ENCODE measurements at places on chromosomes 13 and 19.

GRCh38 chr19:3440082-3440481 is 40.2 kb downstream of the SMIM24 start:
- H3K4me1 ChIP-seq: no peaks in the 10 kb centered on the region
- H3K27ac ChIP-seq: no peak overlapping the region
- no peaks in the 10 kb centered on the region for H3K27me3 ChIP-seq
- no peak for DNase-seq
- no peak overlapping the region for H3K4me3 ChIP-seq

- peaks cover 26% of the 10 kb centered on the region for H3K4me1 ChIP-seq
- no peak for DNase-seq
- peak overlapping the region; percentile 66 for H3K4me3 ChIP-seq
- no peaks in the 10 kb centered on the region for H3K36me3 ChIP-seq
- no peaks in the 10 kb centered on the region for H3K27me3 ChIP-seq
- peak overlapping the region; percentile 91 for H3K27ac ChIP-seq
These were observed 5.0 kb downstream of the RNF225 start for GRCh38 chr19:58400316-58400915.

DNA sequence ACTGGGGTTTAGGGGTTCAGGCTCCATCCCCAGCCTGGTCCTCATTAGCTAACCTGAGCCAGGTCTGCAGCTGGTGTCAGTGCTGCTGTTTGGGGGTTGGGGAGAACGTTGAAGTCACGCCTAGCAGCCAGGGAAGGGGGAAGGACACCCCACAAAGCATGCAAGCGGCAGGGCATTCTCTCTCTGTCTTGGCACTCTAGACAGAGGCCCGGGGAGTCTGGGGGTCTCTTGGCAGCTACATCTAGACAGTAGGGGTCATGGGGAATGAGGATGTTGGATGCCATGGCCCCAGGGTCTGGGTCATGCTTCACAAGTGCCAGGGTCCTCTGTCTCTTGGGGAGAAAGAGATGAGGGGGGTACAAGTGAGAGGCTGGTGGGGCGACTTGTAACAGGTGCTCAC is 2.6 kb downstream of the ERICH4 start:
- no peaks in the 10 kb centered on the region for H3K36me3 ChIP-seq
- H3K27me3 ChIP-seq: no peaks in the 10 kb centered on the region
- no peak for DNase-seq
- H3K27ac ChIP-seq: no peak overlapping the region
- H3K4me1 ChIP-seq: no peaks in the 10 kb centered on the region
- H3K4me3 ChIP-seq: no peak overlapping the region

DNA sequence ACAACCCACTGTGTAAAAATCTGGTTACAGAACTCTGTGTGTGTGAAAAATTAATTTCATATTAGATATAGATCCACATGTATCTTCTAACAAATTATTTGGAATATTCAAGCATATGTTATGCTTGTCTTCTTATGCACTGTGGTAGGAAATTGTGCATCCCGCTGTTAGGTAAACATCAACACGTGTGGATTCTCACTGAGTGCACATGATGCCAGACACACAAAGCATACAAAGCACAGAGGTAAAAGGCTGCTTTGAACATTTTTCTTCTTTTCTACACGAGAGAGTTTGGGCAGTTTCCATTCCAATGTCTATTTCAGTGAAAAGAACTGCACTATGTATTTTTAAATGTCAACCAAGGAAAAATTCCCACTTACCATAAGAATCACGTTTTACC is 354.9 kb downstream of the PCDH9 start:
- no peak overlapping the region for H3K4me3 ChIP-seq
- no peaks in the 10 kb centered on the region for H3K4me1 ChIP-seq
- no peak overlapping the region for H3K27ac ChIP-seq
- H3K27me3 ChIP-seq: no peaks in the 10 kb centered on the region
- no peak for DNase-seq

DNA sequence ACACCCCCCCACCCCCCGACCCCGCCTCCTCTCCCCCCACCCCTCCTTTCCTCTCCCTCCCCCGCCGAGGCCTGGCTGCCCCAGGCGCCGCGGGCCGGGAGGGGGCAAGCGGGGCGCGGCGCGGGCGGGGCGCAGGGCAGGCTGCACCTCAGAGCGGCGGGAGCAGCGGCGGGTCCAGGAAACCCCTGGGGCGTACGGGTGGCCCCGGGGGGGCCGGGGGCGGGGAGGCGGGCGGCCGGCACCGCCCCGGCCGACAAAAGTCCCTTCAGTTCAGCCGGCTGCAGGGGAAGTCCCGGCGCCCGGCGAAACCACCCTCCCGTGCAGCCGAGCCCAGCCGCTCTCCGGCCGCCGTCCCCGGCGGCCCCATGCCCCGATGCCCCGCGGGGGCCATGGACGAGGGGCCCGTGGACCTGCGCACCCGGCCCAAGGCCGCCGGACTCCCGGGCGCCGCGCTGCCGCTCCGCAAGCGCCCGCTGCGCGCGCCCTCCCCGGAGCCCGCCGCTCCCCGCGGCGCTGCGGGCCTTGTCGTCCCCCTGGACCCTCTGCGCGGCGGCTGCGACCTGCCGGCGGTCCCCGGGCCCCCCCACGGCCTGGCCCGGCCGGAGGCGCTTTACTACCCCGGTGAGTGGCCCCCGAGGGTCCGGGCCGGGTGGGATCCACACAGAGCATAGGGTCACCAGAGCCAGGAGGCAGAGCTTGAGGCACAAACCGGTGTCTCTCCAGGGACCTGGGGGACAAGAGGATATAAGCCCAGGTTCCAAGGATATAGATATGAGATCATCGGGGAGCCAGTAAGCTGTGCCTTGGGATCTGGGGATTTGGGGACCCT is at the start of gene BCL3:
Gene BCL3 (plus strand): TSS at position 283 of the 829 bp plus-strand sequence. CDS start 83 bp downstream, at position 366.
- no peak for DNase-seq
- H3K36me3 ChIP-seq: no peaks in the 10 kb centered on the region
- H3K4me3 ChIP-seq: peak within 1 kb of the TSS; percentile 68
- H3K27ac ChIP-seq: peak within 1 kb of the TSS; percentile 89
- H3K27me3 ChIP-seq: no peaks in the 10 kb centered on the region
- H3K4me1 ChIP-seq: peaks cover 38% of the 10 kb centered on the region

- H3K27ac ChIP-seq: no peak overlapping the region
- H3K27me3 ChIP-seq: peaks cover 3% of the 10 kb centered on the region
- H3K4me3 ChIP-seq: no peak overlapping the region
- DNase-seq: no peak
- no peaks in the 10 kb centered on the region for H3K36me3 ChIP-seq
These were observed 10.8 kb downstream of the CEACAM18 start for GRCh38 chr19:51489113-51489512.

- H3K27me3 ChIP-seq: no peaks in the 10 kb centered on the region
- no peak overlapping the region for H3K4me3 ChIP-seq
- H3K27ac ChIP-seq: no peak overlapping the region
- no peak for DNase-seq
- no peaks in the 10 kb centered on the region for H3K4me1 ChIP-seq
These were observed 147.3 kb downstream of the SLC7A1 start for GRCh38 chr13:29448174-29448573.

GRCh38 chr19:50301607-50301971 is 27.6 kb downstream of the KCNC3 start:
- H3K27me3 ChIP-seq: no peaks in the 10 kb centered on the region
- no peak overlapping the region for H3K27ac ChIP-seq
- no peaks in the 10 kb centered on the region for H3K4me1 ChIP-seq
- no peak overlapping the region for H3K4me3 ChIP-seq

- H3K27me3 ChIP-seq: no peaks in the 10 kb centered on the region
- H3K4me1 ChIP-seq: peaks cover 20% of the 10 kb centered on the region
- H3K4me3 ChIP-seq: no peak overlapping the region
These were observed 115.1 kb upstream of the CACNA1A start for GRCh38 chr19:13621413-13621812.

- DNase-seq: no peak
- H3K27me3 ChIP-seq: peaks cover 5% of the 10 kb centered on the region
- H3K36me3 ChIP-seq: no peaks in the 10 kb centered on the region
- no peak overlapping the region for H3K27ac ChIP-seq
These were observed 58.0 kb upstream of the ZNF536 start for GRCh38 chr19:30314056-30314804.

DNA sequence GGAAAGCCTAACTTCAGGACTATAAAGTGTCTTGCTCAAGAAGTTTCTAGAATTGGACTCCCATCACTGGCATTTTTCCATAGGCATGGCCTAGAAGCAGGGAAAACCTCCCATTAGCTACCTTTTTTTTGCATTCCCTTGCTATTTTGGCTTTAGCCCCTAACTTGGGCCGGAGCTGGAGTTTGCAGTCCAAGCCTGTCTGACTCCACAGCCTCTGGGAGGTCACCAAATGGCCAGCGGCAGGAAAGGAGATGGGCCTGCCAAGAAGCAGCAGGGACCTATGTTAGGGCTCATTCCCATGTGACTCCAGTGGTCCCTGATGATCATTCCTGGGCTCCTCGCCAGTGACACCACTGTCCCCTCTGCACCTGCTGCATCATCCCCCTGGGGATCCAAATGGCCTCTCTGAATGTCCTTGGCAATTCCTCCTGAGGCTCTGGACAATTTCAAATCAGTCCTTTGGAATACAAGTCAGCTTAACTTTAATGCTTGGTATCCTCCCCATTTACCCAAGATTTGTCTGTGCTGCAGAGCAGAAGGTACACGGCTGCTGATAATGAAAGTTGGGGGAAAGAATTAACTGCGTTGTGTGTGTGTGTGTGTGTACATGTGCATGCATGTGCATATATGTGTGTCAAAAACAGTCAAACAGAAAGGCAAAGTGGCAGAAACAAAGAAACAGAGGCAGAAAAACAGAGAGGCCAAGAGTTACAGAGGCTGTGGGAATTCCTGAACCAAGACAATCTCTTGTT is 69.8 kb upstream of the SERP2 start:
- no peak overlapping the region for H3K27ac ChIP-seq
- H3K4me3 ChIP-seq: no peak overlapping the region
- H3K27me3 ChIP-seq: no peaks in the 10 kb centered on the region
- DNase-seq: no peak
- H3K4me1 ChIP-seq: no peaks in the 10 kb centered on the region

DNA sequence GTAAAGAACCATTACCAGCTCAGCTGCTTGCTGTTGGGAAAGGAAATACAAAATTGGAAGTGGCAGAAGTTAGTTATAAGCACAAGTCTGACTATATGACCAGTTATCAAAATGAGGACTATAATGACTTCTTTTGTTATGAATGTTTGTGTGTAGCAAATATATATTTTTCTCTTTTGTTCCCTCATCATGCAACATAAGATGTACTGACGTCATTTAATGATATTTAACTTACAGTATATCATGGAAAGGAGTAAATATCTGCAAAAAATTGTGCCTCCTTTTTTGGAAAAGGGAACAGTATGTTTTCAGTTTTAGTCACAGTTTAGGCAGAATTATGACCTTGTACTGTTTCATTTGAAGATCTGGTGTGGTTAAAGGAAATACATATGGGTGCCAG is 356.3 kb upstream of the SLITRK5 start:
- H3K4me3 ChIP-seq: no peak overlapping the region
- H3K4me1 ChIP-seq: no peaks in the 10 kb centered on the region
- no peak overlapping the region for H3K27ac ChIP-seq
- DNase-seq: no peak
- H3K27me3 ChIP-seq: no peaks in the 10 kb centered on the region

DNA sequence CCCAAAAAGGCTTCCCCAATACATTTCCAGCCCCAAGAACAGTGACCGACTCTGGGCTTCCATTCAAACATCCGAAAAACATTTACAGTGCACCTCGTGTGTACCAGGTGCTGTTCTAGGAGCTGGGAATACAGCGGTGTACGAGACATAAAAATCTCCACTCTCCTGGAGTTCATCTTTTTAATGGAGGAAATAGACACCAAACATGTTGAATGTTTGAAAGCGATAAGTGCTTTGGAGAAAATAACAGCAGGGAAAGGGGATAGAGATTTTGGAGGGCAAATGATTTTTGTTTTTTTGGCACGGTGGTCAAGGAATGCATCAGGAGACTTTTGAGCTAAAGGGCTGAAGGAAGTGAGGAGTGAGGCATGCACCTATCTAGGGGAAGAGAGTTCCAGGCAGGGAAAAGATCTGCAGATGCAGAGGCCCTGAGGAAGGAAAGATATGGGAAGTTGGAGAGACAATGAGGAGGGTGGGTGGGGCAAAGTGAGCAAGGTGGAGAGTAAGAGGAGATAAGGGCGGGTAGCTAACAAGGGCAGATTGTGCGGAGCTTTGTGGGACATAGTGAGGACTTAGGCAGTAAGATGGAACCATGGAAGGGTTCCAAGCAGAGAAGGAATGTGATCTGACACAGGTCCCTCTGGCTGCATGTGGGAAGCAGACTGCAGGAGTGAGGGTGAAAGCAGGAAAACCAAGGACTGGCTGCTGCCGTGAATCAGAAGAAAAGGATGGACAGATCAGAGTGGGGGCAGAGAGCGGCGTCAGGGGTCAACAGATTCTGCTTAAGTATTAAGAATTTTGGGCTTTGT is 703 bp upstream of the FBL start:
- no peak for DNase-seq
- peak overlapping the region; percentile 52 for H3K4me3 ChIP-seq
- H3K36me3 ChIP-seq: no peaks in the 10 kb centered on the region
- peak overlapping the region; percentile 83 for H3K27ac ChIP-seq
- H3K4me1 ChIP-seq: peaks cover 53% of the 10 kb centered on the region

DNA sequence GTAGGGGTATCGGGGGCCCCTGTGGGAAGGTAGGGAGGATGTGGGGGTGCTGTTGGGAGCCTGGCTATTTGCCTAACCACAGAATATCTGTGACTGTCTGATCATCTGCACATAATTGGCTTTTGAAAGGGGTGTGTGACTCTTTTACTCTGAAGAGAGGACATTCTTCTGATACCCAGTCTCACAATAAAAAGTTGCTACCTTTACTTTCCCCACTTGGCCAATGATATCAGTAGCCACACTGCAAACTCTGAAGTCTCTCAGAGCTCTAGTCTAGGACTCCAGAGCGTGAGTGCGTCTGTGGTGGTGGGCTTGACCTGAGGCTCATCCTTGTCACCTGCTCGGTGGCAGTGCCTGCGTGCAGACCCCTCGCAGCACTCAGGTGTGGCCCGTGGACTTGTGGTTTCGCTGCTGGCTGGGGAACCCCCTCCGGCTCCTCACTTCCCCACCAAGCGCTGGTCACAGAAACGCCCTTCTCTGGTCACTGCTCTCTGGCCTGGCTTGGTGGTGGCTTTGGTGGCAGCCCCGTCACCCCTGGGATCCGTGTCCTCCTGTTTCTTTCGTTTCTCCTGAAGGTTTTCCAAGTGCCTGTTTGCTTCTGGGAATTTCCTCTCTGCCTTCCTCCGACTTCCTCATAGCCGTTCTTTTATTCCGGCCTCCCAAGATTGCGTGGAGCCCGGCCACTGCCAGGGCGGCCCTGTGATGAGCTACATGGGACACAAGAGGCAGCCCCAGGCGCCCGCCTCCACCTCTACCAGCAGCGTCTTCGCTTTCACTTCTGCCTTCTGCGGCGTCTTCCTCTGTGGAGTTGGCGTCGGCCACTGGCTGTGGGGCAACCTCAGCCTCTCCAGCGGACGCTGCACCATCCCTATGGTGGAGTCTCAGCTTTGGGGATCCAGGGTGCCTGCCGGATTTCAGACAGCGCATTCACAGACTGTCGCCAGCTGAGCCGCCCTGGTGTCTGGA is 78.0 kb downstream of the ATP11A start:
- no peak overlapping the region for H3K4me3 ChIP-seq
- H3K36me3 ChIP-seq: no peaks in the 10 kb centered on the region
- DNase-seq: no peak
- H3K27me3 ChIP-seq: no peaks in the 10 kb centered on the region
- H3K27ac ChIP-seq: no peak overlapping the region
